ENCODE measurements at places on chromosomes 16 and 17.

- DNase-seq, result peak; percentile 83
Observed at GRCh38 chr16:27367461-27368357, 34.3 kb upstream of the IL21R start.

GRCh38 chr16:1542166-1542500 lies 8.7 kb downstream of the TMEM204 start:
- DNase-seq, result peak; percentile 16

DNA sequence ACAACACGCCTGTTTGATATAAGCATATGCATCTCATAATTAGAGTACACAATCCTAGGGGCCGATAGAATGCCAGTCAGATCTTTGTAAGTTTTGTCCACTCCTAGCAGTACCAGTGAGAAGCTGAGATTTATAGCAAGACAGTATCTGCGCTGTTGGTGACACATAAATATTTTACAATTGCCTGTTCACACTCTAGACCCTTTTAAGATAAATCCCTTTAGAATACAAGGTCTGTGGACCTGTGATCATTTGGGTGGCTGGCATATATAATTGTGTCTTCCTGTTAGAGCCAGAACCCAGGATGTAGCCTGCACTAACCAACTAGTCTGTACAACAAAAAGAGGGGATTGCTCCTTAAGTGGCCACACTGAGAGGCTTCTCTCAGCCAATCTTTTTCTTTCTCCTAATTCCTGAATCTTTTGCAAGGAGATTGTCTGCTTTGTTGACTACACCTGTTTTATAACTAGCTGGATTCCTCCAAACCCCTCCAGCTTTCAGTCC lies 74.7 kb downstream of the WIPI1 start:
- no peak for DNase-seq

- peak; percentile 36 for DNase-seq
Observed at GRCh38 chr16:66899945-66900710, 18.6 kb downstream of the CDH16 start.

- DNase-seq, result peak; percentile 66
Observed at GRCh38 chr16:12539185-12539929, 264.3 kb downstream of the CPPED1 start.
